ENCODE measurements at places on chromosomes 7 and 10. TPM values are rescaled to one million over a fixed set of nuclear protein-coding genes. Genes with fewer than 3 reads are reported as not detected.

DNA sequence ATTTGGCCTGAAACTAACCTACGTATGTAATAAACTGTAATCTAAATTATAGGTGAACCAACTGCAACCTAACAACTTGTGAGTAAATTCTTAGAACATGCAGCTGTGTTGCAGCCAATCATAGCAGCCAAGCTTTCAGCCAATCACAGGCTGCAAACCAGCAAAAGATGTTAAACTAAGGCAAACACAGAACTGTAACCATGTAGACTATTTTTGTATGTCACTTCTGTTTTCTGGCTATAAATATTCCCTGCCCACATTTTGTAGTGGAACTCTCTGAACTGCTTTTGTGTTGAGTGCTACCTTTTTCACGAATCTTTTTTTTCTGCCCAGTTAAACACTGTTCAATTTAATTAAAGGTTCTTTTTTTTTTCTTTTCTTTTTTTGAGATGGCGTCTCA, 28.2 kb upstream of the ZPBP start:
- no peak for DNase-seq

DNA sequence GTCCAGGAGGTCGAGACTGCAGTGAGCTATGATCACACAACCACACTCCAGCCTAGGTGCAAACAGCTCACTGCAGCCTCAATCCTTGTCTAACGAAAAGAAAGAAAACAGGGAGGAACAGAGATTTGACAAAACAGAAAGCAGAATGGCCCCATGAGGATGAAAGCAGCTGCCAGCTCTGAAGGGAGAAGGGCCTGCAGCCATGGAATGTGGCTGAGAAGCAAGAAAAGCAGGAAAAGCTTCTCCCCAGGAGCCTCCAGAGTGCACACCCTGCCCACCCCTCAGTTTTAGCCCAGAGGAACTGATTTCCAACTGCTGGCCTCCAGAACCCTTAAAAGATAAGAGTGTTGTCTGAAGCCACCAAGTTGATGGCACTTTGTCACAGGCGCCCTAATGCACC, 13.0 kb downstream of the ESYT2 start:
- DNase-seq: no peak

DNA sequence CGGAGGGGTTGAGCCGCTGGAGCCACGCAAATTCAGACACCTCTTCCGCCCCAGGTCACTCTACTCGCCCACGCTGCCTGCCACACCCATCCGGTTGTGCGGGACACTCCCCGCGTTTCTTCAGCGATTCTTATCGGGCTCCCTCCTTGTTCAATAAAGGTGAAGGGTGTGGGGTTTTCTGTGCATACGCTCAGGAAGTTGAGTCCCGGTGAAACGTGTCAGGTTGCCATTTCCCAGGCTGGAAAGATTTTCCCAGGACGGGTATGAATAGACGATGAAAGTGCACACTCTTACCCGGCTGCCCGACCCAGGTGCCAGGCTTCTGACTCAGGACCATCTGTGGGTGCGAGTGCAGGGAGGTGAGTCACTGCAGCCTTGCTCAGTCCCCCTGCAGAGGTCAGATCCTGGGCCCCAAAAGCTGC, 22.0 kb downstream of the KLF6 start:
- DNase-seq: peak; percentile 97

GRCh38 chr7:100577103-100577502, 3.4 kb upstream of the SAP25 start:
- no peak for DNase-seq

GRCh38 chr7:8365499-8366110, 67.8 kb upstream of the NXPH1 start:
- peak; percentile 57 for DNase-seq

DNA sequence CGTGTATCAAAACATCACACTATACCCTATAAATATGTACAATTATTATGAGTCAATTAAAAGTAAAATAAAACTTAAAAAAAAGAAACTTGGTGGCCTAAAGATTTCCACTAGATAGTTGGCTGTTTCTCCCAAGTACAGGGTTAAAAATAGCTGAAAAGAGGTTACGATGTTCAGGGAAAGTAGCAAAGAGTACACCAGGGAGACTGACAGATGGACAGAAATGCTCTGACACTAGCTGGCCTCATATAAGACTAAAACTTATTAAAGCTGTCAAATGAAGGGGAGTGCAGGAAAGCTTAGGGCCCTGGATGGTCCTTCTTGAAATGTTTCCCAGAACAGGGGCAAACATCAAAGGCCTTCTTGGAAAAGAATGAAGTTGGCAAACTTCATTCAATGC, 51.3 kb downstream of the TCAF1 start:
- no peak for DNase-seq

GRCh38 chr10:24435374-24435773, 226.4 kb downstream of the KIAA1217 start:
- peak; percentile 56 for DNase-seq

DNA sequence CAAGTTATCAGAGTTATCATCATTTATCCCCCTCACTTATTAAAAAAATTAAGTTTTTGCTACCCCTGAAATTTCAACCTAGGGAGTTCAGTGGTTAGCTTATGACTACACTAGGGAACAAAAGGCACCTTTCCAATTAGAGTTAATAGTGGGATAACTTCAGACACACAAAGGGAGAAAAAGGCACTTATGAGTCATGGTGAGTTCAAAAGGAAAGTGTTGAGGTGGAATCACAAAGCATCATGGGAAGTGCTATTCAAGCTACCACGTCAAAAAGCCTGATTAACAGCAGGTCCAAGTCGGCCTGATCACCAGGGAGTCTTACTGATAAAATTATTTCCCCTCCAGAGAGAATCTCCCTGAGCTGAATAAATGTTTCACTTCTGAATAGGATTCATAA, 165.7 kb downstream of the C7orf25 start:
- peak; percentile 5 for DNase-seq

DNA sequence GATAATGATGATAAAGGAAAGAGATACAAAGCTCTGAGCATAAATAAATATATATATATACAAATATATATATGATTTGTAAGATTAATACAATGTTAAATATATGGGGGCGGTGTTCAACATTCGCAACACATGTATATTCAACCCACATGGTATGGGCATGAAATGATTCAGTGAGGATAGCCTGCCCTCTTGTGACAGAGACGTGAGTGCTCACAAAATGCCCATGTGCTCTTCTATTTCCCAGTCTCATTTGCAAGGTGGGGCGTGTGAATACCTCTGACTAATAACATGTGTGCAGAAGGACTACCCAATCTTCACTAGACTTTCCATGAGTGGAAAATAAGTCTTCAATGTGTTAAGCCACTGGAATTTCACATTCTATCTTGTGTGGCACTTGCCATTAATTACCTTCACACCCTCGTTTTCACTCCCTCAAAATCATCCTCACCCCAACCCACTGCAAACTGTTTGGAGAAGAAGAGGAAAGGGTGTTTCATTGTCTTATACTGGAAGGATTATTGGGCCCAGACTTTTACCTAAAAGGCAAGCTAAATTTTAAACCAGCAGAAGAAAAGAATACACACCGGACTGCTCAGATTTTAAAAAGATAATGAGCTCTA, 26.9 kb downstream of the ASAH2 start:
- DNase-seq: peak; percentile 84

- peak; percentile 15 for DNase-seq
These were observed 759 bp downstream of the DNAJB12 start for GRCh38 chr10:72353965-72354355.

GRCh38 chr7:44534501-44534900, 6.6 kb downstream of the NPC1L1 start:
- peak; percentile 62 for DNase-seq

DNA sequence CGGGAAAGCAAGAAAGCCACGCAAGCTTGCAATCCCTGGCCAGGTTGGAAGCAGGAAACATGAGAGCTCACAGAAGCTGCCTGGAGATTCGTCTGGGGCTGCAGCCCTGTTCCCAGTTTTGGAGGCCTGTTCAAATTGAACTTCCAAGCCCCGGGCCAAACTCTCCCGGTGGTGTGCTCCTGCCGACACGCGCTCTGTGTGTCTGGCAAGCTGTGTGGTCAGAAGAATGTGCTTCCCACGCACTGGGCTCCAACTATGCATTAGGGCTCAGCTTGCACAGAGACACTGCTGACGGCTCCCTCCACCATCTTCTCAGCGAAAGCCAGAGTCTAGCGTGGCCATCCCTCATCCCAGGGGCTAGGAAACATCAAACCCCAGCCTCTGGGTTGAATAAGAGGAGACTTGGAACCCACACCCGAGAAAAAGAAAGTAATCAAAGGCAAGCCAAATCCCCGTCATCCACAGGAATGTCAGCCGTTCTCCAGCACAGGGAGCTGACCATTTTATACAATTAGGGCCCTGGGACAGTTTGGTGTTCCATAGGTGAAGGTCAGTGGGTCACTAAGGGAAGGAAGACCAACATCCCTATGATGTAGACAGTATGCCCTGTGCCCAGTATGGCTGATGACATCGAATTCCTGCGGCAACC, 107.2 kb downstream of the FGFR2 start:
- DNase-seq: no peak

- DNase-seq: peak; percentile 83
These were observed 109.3 kb downstream of the ETV1 start for GRCh38 chr7:13879994-13880686.

GRCh38 chr7:101241015-101241363, 3.4 kb upstream of the CLDN15 start:
- DNase-seq: no peak

DNA sequence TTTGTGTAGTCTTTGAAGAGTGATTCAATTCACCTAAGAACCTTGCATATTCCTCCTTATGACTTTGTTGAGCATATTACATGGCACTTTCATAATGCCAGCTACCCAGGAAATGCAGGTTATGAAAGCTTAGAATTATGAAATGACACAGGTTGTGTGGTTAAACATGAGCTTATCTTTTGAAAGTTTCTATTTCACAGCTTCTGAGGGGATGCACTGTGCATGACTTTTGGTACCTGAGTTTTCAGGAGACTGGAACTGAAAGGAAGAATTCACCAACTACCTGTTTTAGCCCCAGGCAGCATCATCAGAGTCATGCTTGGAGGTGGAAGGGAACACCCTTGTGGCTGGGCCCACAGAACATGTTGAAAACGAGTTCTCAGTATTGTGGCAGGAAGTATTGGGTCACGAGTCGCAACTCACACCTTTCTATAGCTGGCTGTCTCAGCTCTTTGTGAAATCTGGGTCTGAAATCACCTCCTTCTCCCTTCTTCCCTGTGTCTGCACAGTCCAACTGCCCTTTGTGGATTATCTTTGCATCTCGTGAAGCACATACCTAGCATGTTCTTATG, 228.2 kb downstream of the PTEN start:
- peak; percentile 80 for DNase-seq

DNA sequence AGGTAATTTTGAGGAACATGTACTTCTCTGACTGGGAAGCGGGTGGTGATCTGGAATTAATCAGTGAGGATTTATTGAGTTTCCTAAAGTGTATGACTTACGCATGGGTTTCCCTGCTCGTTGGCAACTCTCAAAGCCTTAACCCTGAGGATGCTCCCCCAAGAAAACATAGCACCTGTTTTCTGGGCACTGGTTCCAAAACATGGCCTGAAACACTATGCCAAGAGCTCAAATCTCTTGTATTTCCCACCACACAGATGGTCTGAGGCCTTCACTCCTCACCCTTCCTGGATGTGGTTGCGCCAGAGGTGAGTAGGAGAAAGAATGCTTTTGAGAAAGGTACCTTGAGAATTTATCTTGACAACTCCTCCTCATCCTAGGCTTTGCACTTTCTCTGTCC, 250.4 kb downstream of the FZD1 start:
- DNase-seq: no peak

DNA sequence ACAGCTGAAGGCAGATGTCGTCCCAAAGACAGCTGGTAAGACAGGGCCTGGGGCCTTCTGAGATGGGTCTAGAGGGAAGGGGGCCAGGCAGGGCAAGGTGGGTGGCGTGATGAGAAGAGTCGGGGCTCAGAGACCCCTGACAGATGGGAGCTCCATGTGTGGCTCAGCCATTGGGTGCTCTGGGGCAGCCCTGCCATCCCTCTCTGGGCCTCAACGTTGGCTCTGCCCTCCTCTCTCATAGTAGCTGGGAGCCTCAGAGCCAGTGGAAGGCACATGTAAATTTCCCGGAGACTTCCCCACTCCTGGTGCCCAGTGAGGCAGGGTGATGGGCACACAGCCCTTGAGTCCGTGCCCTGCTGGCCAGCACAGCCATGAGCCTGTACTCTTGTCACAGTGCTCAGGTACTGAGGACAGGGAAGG, 1.8 kb downstream of the PPIF start:
- no peak for DNase-seq

DNA sequence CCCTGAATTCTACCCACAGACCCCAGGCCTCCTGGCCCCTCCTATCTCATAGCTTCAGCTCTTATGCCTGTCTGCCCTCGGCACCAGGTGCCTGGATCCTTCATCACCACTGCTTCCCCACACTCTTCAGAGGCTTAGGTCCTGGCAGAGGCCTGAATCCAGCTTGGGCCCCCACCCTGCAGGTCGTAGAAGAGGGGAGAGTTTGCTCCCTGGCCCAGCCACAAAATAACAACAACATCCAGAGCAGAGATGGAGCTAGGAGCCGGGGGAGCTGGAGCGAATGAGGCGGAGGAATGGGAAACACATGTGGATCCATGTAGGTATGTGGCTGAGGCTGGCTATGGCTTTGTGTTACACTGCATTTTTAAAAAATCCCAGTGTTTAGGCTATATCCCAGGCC, 7.8 kb upstream of the OPN4 start:
- DNase-seq: no peak

DNA sequence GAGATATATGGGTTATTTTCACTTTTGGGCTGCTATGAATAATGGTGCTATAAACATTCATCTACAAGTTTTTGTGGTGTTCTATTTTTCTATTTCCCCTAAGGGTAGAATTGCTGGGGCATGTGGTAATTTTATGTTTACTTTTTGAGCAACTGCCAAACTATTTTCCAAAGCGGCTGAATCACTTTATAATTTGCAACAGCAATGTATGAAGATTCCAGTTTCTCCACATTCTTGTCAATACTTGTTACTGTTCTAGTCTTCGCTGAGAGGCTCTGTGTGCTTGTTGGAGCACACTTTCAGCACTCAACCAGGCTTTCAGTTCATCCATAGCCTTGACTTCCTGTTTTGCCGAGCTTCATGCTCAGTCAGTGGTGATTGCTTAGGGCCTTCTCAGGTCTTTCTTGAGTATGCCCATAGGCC, 39.0 kb downstream of the ADK start:
- peak; percentile 94 for DNase-seq

The SAMD9 gene
- 7.9 TPM for total RNA-seq

The FRMPD2 gene
- 0.98 TPM for total RNA-seq

The TRIM50 gene
- not detected for total RNA-seq

The DLX6 gene
- total RNA-seq: not detected

The SLC18A3 gene
- not detected for total RNA-seq

The NEBL gene
- total RNA-seq: 30.6 TPM

The HTR5A gene
- not detected for total RNA-seq

The CUBN gene
- 1.3 TPM for total RNA-seq

The HECW1 gene
- total RNA-seq: 0.27 TPM

The CUZD1 gene
- total RNA-seq: 1.1 TPM

The UNC5B gene
- total RNA-seq: 80.5 TPM
